Right renal cortex interstitium (tissue), 3 donors: ENCODE measurements at places on chromosomes 4 and X. TPM values are rescaled to one million over a fixed set of nuclear protein-coding genes. Genes with fewer than 3 reads are reported as not detected.

- DNase-seq = no peak
These were observed 49.5 kb downstream of the RGS12 start for GRCh38 chr4:3342182-3342854.

GRCh38 chr4:19514276-19515070, 737.2 kb upstream of the SLIT2 start:
- no peak for DNase-seq

DNA sequence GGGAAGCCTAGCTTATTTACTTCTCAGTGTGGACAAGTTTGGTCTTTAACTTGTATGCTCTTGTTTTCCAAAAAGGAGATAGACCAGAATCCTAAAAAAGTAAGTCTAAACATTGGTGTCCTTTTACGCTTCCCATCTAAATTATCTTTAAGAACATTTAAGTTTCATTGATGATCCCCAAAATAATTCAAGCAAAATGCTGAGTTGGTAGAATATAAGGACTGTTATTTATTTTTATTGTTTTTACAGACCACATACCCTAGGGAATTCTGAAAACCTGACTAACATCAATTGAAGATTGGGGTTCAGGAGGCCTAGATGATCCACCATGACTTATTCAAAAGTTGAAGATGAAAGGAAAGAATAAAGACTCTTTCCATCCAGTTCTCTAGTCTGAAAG, 653.0 kb downstream of the CCSER1 start:
- DNase-seq = no peak

DNA sequence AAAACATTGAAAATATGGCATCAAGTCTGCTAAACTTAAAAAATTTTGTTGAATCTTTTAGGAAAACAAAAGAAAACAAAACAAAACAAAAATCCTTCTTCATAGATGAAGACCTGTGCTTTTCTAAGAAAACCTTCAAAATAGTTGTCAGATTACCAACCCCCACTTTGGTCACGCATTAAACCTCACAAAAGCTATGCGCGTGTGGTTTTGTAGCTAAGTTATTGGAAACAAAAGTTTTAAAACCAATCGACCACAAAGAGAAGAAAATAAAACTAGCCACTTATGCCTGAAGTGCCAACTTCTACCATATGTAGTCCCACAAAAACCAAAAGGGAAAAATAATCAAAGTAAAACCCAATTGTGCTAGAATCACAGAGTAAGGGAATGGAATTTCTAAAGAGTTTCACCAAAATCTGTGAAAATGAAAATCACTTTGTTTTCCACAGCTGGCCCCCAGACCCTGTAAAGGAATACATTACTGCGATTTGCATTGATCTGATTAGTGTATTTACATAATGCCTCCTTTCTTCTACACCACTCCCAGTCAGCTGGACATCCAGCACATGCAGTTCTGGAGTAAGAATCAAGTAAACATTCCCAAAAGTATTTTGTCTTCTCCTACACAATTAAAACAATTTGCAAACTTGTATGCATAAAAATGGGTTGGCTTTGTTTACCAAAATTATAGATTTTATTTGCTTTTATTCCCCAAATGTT, 330.1 kb upstream of the DKK2 start:
- DNase-seq = no peak

- no peak for DNase-seq
These were observed 104.1 kb downstream of the ASB9 start for GRCh38 chrX:15165832-15166231.

- DNase-seq = no peak
These were observed 25.9 kb downstream of the PKD2 start for GRCh38 chr4:88033309-88033708.

DNA sequence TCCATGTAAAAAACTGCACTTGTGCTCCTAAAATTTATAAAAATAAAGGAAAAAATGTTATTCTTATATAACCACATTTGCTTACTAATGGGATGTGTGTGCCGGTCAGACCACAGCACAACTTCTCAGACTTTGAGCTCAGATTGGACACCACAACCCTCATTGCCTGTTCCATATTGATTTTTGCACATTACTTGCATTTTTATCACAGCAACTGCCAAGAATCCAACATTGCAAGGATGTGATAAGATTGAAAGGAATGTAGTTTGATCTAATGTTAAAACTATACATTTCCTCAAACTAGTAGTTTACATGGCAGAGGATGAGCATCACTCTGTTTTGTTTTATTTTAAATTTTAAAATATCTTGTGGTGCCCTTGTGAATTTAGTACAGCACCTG, 227.8 kb downstream of the KDR start:
- no peak for DNase-seq

DNA sequence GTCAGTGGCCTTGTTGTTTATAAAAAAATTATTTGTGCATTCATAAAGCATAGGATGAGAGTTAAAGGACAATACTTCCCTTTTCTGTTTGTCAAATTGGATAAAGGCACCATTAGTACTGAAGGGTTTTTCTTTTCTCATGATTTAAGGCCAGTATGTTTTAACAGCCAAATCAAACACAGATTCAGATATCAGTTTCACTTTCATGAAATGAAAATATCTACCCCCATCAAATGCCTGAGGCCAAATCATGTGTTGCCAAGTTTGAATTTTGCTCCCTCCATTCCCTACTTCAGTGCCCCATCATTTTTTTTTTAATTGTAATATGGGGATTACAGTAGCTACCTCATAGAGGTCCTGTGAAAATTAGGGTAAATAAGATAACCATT, 745.9 kb downstream of the RPA4 start:
- no peak for DNase-seq

DNA sequence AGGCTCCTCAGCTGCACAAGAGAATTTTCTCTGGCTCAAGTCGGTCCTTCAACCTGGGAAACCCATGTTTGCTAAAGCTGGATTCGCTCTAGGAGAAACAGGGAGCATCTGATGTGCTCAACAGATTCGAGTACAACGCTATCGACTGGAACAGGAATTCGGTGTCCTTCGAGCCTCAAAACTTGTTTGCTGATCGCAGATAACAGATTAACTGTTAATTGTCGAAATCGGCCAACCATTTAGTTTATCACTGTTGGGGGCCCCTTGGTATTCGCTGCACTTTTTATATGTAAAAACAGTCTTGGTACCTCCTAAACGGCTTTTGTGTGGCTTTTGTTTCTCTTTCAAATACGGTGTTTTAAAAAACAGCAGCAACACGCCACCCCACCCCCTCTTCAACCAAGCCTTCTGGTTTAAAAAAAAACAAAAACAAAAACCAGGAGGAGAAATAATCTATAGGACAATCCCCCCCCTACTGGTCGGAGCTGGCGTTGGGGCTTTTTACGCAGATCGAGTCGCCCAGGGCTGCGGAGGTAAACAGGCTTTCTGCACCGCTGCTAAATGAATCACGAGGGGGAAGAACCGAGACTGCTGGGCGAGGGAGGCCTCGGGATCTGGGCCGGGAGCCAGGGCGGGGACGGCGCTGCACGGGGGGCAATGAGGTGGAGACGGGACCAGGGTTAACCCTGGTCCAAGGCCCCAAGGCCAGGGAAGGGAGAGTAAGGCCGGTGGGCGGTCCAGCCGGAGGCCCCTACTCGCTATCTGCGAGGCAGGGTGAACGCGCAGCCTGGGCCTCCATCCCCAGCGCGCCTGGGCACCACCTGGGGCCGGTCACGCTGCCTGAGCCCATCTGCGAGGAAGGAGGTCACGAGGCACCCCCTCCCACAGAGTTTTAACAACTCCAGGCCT, 71.7 kb upstream of the BCOR start:
- no peak for DNase-seq

DNA sequence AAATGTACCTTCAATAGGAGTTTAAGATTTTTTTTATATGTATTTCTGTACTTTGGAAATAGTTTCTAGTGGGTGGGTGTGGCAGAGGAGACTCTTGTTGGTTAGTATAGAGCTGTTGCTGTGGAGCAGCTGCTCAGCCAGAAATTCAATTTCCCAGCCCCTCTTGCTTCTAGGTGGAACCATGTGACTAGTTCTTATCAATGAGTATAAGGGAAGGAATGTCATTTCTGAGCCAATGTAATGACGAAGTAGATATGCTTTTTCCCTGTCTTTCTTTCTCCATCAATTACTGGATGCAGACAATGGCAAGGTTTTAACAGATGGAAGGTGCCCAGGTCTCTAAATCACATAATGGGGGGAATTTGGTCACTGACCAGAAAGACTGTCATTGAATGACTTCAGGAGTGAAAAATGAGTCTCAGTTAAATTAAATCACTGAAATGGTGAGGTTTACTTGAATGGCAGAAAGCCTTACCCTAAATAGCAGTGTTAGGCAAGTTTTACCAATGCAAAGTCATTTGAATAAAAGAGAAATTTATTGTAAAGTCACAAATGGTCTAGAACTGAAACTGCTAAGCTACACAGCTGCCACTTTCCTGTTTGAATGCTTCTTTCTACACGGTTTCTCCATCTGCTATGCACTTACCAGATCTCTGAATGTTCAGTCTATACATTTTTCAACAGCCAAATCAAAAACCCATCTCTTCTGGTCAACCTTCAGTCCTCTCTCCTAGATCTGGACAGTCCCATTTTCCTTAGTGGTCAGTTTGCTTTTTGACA, 795.4 kb upstream of the MAGEB2 start:
- DNase-seq = no peak

DNA sequence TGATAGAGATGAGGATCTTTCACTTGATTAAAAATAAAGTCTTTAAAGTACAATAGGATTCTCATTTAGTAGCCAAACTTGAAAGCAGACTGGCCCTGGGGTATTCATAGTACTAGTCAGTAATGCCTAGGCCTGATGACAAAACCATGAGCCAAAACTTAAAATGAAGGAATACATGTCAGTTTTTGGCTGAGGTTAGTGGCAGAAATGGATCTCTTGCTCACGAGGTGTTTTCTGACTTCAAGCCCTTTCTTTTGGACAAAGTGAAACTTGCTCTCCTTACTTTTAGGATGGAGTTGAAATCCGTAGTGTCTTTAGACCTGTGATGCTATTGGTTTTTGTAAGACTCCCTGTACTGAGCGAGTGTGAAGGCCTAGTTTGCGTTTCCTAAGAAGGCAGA, 157.7 kb downstream of the CCNG2 start:
- DNase-seq = no peak

DNA sequence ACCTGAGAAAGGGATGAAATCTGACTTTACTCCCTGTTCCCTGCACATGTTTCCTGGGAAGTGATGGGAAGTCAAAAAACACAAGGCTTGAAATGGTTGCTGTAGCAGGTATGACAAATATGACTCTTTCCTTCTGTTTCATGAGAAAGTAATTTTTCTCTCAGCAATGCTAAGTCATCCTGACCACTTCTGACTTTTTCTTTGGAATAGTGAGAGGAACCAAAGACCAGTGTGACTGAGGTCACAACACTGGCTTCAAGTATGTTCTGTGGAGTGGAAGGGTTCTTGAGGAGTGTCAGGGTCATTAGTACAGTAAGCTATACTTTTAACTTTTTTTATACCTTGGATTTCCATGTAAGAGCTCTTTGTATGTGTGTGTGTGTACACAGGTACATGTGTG, 225.3 kb downstream of the PPP3CA start:
- DNase-seq = no peak

DNA sequence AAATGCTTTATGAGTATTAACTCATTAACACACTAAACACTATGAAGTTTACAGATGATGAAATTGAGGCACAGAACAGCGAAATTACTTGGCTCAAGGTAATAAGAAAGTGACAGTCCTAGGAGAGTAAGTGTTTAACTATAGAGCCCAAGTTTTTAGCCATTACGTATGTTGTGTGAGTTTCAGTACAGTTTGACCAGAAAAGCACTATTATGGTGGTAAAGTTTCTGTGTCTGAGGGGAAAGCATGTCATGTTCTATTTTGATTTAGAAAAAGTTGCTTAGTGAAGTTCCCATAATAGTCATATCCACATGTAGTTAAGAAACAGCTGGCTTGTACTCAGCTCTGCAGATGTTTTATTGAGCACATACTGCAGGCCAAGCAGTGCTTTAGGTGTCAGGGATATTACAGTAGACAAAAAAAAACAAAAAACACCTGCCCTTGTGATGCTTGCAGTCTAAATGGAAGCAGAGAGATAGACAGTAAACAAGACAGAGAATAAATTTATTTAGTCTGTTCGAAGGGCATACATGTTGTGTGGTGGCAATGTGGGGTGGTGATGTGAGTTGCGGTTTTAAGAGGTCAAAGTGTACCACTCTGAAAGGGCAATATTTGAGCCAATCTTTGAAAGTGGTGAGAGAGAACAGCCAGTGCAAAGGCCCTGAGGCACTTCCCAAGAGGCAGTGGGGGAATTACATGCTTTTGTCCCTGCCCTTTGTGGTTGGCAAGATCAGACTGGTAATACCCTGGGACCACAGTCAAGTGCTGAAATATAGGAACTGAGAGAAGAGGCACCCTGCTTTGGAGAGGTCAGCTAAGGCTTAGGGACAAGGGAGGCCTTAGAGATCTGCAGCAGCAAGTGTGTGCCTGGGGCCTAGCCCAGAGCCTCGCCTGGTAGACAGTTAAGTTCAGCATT, 6.2 kb downstream of the TMEM131L start:
- no peak for DNase-seq

DNA sequence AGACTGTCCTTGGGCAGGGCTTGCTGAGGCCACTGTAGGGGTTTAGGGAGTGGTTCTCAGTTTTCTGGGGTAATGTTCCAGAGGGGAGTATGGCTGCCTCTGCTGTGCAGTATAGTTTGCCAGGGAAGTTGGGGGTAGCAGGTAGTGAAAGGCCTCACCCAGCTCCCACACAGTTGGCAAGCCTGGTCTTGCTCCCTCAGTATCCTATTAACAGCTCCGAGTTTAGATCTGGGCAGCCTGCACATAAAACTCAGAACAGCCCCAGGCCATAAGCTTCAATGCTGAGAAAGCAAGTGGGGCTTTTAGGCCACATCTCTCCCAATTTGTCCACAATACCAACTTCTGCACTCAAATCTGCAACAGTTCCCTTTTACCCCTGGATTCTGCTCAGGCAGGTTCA, 205.2 kb downstream of the GALNTL6 start:
- DNase-seq = no peak

- no peak for DNase-seq
These were observed 23.8 kb downstream of the SMIM20 start for GRCh38 chr4:25937801-25938200.

DNA sequence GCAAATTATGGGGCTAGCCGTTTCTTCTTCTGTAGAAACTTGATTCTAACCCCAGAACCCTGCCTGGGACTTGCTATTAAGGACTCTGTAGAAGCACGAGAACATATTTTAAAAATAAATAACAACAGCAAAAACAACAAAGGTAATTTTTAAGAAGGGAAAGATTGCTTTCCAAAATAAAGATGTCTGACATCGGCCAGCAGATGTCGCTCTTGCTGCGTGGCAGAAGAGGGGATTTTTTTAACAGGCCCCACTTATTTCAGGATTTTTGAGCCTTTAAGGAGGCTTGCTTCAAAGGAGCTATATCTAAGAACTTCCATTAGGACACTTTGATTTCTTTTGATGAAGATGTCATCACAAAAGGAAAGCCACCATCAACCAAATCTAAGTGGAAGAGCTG, 62.8 kb upstream of the EGFL6 start:
- DNase-seq = peak; percentile 38

- DNase-seq = no peak
These were observed 15.8 kb downstream of the ZCCHC12 start for GRCh38 chrX:118839334-118839958.

Gene ASB11
- not detected for polyA plus RNA-seq

Gene PCDH18
- polyA plus RNA-seq = 215 TPM

Gene C1QTNF7
- 22.8 TPM for polyA plus RNA-seq

Gene FAM47E
- polyA plus RNA-seq = 10.4 TPM

Gene HSFX2
- 0.54 TPM for polyA plus RNA-seq

Gene ADAM29
- polyA plus RNA-seq = not detected

Gene CFAP99
- 0.69 TPM for polyA plus RNA-seq

Gene CXCR3
- 0.17 TPM for polyA plus RNA-seq

Gene TMPRSS11B
- not detected for polyA plus RNA-seq

Gene AKAP4
- polyA plus RNA-seq = 0.15 TPM
